ENCODE measurements at places on chromosomes 1 and 21.

GRCh38 chr1:167630568-167631385 is 745 bp downstream of the RCSD1 start:
- peak; percentile 34 for DNase-seq

DNA sequence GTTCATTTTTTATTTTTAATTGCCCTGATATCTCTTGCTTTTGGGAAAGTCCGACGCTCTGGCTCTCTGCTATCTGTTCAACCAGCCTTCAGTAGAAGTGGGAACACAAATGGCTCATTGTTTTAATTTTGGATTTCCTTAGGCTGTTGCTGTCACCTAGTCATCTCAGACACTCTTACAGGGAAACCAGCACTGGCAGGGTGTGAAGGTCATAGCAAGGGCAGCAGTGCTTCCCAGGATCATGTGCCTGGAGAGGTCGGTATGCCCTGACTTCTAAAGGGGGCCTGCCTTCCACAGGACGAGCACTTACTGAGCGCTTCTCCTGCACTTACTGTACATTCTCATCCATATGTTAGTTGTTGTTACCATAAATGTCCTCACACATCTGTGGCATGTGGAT is 224.2 kb downstream of the DISC1 start:
- no peak for DNase-seq

- no peak for DNase-seq
Observed at GRCh38 chr1:158611916-158612315, 6.8 kb downstream of the OR10Z1 start.

DNA sequence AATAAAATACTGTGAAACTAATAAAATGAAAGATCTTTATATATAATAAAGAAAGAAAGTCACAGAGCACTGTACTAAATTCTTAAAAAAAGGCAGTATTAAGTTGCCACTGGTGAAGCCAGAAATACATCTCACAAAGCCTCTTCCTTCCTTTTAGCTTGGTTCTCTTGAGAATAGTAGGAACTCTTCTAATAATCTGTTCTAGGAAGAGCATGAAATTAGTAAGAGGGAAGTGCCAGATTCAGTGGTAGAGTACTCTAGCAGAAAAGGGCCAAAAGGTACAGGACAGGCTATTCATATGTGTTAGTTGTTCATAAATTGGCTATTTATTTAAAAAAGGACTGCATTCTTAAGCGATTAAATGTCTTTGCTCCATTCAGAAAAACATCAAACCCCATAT is 33.7 kb downstream of the CTTNBP2NL start:
- DNase-seq: no peak

DNA sequence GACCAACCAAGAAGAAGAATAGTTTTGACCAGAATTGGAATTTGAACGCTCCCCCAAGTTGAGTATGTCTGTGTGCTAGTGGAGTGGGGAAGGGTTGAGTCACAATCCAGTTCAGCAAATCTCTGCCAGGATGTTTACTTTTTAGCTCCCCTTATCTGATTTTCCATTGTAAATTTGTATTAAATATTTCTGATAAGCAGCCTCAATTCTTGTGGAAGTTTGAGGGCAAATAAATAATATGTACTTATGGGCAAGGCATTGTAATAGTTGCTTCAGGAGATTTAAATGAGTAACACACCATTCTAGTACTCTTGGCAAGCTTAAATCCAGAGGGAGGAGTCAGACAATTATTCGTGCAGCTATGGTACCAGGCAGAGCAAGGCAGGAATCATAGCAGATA is 14.4 kb downstream of the CXADR start:
- DNase-seq: no peak

GRCh38 chr21:37645848-37646247 is 270.4 kb downstream of the KCNJ6 start:
- no peak for DNase-seq

GRCh38 chr21:44709426-44710293 is 1.7 kb downstream of the TSPEAR start:
- no peak for DNase-seq

DNA sequence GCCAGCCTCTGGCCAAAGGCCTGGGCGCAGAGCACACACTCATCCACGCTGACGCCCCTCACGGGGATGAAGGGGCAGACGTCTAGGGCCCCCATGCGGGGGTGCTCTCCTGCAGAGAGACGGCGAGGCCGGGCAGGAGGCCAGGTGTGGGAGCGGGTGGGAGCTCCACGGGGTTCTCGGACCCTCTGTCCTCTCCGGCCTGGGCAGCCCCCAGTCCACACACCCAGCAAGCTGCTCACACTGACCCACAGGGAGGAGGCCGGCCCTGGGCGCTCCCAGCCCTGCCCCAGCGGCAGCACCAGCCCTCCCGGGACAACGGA is 2.5 kb downstream of the FTCD start:
- DNase-seq: no peak

DNA sequence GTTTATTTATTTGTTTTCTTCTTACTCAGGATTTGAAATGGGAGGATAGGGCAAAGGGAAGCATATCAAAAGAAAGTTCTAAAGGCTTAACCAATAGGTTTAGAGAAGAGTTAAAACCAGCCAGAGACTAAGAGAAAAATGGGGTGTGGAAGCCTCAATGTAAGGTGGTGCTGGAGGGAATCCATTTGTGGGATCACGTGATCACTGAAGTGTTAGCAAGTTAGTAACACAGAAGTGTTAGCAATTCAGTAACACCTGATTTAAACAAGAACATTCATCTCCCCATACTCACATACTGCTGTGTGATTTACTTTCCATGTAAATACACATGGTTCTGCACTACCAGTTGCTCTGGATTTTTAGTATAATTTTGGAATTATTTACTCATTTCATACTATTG is 451.2 kb downstream of the DISC1 start:
- no peak for DNase-seq

DNA sequence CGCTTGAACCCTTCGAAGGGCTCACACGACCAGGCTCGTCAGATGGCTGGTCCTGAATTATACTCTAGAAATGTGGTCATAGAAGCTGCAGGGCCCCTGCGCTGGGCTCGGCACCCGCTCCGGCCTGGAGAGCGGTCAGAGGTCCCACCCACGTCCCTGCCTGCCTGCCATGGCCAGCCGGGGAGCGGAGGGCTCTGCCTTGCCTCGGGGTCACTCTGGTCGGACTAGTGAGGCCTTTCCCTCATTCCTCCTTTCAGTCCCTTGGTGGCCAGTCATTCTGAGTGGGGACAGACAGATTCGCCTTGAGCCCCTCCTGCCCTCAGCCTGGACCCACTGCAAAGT is 529 bp upstream of the MARCKSL1 start:
- DNase-seq: no peak

GRCh38 chr1:68449901-68450300 is at the start of gene RPE65:
Gene RPE65 (minus strand): TSS chr1:68449954. CDS start chr1:68449905, 49 bp downstream.
- DNase-seq: no peak

GRCh38 chr1:221698579-221699349 is 43.1 kb downstream of the DUSP10 start:
- no peak for DNase-seq

- no peak for DNase-seq
Observed at GRCh38 chr1:12525311-12526181, 92.5 kb downstream of the DHRS3 start.

DNA sequence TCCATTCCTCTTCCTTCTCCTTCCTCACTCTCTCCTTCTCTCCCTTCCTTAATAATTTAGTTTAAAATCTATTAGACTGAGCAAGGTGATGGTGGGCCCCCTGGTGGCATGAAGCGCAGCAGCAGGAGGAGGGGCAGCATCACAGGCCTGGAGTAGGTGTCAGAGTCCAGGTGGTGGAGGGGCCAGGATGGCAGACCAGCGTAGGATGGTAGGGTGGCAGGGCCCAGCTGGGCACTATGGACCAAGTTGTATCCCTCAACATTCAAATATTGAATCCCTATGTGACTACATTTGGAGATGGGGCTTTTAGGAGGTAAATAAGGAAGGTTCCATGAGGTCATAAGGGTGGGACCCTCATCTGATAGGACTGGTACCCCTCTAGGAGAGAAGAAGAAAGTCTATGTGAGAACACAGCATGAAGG is 61.0 kb downstream of the WDR4 start:
- peak; percentile 67 for DNase-seq

DNA sequence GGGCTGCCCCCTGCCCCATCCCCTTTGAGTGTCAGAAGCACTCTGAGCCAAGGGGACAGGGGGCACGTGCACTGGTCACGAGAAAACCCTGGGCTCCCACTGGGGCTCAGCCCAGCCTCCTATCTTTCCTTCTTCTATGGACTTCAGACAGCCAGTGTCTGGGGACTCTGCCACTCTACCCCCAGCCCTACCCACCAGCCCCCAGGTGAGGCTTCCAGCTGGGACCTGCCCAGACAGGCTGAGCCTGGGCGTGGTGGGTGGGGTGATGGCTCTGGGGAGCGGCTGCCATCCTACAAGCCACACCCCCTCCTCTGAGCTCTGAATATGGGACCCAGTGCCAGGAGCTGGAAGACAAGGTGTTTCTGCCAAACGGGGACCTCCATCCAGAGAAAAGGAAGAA is 8.0 kb upstream of the SFN start:
- no peak for DNase-seq

DNA sequence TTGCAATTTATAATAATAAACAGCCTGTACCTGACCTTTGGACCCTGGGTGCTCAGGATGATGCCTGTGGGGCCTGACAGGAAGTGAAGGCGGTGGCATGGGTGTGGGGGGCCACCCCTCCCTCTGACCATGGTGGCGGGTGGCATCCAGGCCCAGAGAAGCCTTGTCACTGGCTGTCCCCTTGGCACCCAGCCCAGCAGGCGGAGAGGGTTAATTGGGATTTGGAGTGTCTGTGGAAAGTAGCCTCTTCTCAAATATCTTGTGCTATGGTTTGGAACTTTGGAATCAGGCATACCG is 20.5 kb downstream of the SOX13 start:
- DNase-seq: no peak

DNA sequence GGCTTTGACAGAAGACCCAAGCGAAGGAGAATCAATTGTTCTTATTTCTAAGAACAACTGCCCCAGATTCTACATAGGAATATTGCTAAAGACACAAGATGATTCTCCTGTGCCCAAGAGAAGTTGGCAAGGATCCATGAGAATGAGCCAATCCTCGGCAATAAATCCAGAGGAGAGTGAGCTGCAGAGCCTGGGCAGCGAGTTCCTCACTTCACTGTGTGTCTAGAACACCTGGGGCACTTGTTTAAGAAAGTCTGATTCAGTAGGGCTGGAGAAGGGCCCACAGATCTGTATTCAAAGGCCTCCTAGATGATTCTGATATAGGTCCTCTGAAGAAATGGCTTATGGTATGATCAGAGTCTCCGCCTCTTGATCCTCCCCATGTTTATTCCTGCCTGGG is 31.8 kb downstream of the GADD45A start:
- no peak for DNase-seq
